ENCODE measurements at places on chromosomes 12 and 14.

- DNase-seq: no peak
These were observed 31.4 kb downstream of the CD9 start for GRCh38 chr12:6231359-6232268.

DNA sequence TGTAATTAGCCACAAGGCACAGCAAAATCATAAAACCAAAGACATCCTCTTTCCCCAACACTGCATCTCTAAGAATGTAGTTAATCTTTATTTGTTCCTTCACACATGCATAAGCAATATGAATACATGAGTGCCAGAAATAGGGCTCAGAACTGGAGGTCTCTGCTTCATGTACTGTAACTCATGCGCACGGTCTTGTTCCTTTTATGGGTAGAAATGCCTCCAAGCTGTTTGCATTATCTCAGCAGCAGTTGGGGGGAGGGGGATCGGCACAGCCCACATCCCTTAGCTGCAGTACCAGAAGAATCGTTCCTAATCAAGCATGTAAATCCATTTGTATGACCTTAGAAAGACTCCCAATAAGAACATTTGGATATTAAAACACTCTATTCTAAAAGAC, 20.0 kb downstream of the RHOJ start:
- no peak for DNase-seq

DNA sequence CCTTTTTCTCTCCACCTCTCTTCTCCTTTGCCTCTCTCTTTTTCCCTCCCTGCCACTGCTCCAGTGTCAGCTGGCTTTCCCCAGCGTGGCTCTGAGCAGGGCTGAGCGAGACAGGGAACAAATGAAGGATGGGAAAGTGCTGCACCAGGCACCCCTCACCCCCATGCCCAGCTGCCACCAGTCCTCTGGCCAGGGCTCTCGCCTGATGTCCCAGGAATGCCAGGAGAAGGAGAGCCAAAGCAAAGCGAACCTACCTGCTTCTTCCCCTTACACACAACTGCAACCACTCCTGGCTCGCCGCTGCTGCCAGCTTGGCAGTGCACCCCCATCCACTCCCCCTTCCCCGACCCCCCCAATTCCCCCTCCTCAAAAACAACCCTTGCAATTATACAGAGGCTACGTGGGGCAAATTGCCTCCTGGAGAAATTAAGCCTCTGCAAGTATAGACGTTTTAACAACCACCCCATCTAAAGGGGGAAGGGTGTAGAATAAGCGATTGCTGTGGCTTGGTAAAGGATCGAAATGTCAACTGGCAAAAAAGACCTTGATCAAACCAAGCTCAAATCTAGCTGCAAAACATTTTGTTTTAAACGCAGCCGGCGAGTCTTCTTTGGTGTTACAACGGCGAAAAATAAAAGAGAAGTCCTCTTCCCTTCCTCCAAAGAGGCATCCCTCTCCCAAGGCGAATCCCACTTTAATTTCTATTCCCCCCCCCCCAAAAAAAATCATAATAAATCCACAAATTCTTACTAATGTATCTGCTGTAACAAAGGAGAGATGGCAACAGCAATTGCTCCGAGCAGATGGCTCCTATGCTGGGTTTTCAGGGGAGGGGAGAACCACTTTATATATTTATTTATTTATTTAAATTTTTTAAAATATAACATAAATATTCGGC, 2.9 kb downstream of the BCL11B start:
- DNase-seq: no peak

- DNase-seq: no peak
These were observed 232.1 kb upstream of the SEL1L start for GRCh38 chr14:81765651-81766275.

DNA sequence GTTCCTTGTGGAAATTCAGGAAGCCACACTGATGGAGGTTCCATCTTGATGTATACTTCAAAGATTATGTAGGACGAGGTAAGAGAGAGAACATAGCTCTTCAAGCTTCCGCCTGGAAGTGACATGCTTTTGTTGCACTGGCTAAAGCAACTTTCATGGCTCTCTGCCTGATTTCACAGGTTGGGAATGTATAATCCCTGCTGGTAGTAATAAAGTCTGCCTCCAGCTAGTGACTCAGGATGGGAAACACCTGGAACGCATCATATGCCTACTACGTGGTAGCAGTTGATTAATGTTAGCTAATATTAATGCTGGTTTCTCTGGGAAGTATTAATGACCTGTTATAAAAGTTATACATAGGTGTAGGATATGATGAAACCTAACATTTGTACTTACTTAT, 71.1 kb downstream of the PELI2 start:
- no peak for DNase-seq

DNA sequence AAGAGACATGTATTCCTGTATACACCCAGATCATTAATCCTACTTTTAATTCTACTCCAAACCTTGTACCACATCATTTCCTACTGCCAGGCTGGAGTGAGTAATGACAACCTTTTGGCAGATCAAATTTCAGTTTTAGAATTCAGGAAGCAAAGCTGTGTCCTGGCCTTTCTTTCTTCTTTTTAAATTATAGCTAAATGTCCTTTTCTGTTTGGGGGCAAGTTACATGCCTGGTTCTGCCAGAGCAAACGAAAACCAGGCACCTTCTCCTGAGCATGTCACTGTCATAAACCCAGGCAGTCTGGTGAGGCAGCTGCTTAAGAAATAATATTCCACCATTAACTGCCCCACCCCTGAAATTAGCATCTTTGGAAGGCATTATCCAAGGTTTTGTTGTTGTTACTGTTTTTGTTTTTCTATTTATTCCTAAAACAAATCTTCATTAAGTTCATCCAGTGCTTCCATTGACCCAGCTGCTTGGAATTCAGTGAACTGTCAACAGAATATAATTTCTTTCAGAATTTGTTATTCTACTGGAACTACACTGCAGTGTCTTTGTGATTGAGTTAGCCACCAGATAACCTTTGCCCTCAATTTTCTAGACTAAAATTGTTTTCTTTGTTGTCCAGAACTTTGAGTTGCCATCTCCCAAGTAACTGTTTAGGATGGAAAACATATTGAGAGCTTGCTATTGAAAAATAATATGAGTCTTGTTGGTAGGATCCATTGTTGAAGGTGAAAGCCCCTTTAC, 33.2 kb downstream of the SAMD4A start:
- no peak for DNase-seq

GRCh38 chr12:115452751-115453281, 768.8 kb upstream of the TBX3 start:
- no peak for DNase-seq

DNA sequence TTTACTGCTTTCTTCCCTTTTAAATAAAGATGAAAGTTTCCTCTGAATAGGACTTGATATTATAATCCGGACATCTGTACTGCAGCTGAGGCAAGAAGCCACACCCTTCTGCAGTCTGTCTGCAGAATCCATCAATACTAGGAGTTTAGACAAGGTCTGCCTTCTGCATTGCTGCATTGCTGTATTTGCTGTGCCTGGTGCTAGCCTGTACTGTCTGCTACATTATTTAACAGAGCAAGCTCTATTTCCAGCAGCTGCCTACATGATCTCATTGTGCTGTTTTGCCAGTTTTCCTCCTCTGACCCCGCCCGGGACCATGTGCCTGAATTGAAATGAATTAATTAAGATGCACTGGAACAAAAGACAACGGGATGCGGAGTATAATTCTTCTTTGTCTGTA, 1.7 kb downstream of the TUBA1A start:
- peak; percentile 34 for DNase-seq

DNA sequence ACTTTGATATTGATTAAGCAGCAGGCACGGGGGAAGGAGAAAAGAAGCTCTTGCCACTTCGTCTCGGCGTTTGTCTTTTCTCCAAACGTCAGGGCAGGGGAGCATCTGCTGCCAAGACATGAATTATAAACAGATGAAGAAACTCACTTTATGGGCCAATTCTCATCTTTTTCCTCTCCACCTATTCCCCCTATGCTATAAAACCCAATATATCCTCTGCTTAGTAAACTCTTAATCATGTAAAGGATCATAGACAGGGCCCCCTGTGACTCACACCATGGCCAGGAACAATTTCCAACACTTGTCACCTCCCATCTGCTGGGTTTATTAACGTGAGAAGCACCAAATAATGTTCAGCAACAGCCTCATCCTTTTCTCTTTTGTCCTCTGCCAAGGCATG, 1092.1 kb upstream of the TMEM132C start:
- DNase-seq: no peak

- no peak for DNase-seq
These were observed 52.7 kb upstream of the PTCSC3 start for GRCh38 chr14:36229262-36229661.

DNA sequence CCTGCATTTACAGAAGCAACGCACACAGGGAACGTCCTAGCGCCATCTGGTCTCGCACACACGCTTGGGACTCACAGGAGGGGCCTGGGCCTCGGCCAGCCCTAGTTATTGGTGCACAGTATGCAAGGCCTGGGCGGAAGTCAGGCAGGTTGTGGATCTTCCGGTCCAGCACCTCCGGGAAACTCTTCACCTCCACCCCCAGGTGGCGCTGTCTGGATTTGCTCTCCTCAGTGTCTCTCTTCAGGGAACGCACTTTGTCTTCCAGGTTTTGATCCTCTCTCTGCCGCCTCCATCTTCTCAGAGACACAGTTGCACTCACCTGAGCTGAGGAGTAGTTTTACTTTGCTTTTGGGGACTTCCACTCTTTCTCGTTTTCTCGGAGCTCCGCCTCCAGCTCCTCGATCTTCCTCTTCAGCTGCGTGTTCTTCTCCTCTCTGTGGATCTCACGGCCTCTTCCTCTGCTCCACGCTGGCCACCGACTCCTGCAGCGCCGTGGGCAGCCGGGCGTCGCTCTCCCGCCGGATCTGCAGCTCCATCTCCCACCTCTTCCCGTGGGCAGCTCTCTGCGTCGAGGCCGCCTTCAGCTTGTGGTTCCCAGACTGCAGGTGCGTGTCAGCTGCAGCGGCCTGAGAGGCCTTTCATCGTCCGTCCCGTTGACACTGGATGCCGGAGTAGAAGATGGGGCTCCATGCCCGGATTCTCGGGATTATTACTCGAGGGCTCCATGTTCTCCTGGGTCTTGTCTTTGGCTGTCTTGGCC, 933.8 kb downstream of the TMEM121 start:
- DNase-seq: peak; percentile 64

DNA sequence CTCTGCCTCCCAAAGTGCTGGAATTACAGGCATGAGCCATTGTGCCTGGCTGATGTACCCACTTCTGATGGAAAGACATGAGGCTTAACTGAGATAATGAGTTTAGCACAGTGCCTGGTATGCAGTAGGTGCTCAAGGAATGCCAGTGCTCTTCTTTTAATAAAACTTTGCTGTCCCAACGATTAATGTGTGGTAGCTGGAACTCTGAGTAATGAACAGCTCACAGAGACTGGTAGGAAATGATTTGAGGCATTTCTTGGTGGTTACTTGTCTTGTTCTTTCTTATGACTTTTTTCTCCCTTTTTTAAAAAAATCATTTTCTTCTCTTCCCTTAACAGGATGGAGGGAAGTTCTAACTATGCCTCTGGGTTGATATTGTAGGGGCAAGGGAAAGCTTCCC, 235.7 kb upstream of the PWP1 start:
- no peak for DNase-seq

GRCh38 chr12:79997096-79997791, 62.3 kb upstream of the PPP1R12A start:
- peak; percentile 71 for DNase-seq

DNA sequence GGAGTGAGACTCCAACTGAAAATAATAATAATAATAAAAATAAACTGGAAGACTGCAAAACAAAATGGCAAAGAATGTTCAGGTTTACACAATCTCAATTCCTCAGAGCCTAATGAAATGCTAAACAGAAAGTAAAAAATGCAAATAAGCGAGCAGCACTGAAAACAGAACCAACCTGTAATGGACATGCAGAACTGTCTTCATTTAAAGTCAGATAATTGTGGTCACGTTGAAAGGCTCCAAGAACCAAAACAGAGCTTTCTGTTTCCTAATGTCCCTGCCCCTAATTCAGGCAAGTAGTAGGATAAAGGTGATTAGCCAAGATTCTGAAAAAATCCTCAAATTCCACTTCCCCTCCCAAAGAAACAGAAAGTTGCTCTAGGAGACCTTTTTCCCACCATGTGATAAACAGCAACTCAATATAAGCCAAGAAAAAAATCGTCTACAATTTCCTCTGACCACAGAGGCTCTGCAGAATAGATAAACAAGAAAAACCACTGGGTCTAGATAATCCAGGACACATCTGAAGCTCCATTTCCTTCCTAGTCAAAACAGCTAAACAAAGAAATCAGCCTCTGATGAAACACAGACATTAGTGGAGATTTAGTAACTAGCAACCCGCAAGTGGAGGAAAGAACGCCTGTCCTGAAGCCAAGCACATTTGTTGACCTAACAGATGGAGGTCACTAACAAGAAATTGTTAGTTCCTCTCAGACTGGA, 3.0 kb downstream of the MIS18BP1 start:
- DNase-seq: peak; percentile 11

GRCh38 chr12:7797698-7798398, 8.6 kb downstream of the NANOG start:
- DNase-seq: no peak

DNA sequence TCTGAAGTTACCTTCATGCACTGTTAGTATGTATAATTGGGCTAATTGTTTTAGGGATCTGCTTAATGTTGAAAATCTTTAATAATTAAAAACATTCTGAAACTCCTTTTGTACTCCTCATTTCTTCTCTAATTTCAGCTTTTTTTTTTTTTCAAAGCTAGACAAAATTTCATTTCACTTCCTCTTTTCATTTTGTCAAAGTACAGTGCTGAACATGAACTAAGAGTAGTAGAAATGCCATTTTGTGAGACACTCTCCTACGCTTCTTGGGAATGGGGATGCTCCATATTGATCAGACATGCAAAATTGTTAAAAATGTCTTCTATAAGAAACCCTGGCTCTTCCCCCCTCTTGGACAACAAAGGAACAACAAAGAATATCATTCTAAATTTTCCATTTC, 1.7 kb downstream of the ABCD2 start:
- DNase-seq: peak; percentile 62

- DNase-seq: no peak
These were observed 1036.1 kb upstream of the TMEM132C start for GRCh38 chr12:127230843-127231260.

DNA sequence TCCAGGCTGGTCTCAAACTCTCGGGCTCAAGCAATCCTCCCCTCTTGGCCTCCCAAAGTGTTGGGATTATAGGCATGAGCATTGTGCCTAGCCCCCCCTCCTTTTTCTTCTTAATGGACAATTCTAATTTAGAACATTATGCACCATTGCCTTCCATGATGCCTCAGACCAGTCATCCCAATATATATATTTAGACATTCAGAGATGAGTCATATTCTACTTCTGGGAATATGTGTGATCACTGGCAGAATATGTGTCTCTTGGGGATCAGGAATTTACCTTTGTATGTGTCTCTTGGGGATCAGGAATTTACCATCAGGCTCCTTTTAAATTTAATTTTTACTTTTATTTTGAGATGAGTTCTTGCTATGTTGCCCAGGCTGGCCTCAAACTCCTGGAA, 7.5 kb upstream of the CCDC177 start:
- DNase-seq: no peak

DNA sequence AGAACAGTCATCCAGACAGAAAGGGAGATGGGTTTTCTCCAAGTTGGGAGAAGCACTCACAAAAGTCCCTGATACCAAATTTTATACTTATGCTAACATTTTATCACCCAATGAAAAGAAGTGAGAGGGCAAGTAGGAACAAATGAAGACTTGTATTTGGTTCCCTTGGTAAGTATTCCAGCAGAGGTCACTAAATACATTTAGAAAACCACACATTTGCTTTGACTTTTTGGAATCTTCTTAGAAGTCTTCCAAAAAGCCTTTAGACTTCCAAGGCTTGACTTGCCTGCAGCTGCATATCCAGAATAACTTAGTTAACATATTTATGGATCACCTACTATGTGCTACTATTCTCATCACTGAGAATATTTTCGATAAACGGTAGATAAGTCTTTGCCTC, 3.1 kb upstream of the GYS2 start:
- DNase-seq: peak; percentile 23
